Ovary (tissue), 10 donors: ENCODE measurements at places on chromosomes 2 and 18. TPM values are rescaled to one million over a fixed set of nuclear protein-coding genes. Genes with fewer than 3 reads are reported as not detected.

GRCh38 chr2:239162976-239163687, 237.7 kb downstream of the HDAC4 start:
- H3K27me3 ChIP-seq = no peaks in the 10 kb centered on the region
- no peak overlapping the region for H3K27ac ChIP-seq
- DNase-seq = peak; percentile 30
- no peak overlapping the region for H3K4me3 ChIP-seq

GRCh38 chr2:9656270-9656766, 25.5 kb upstream of the YWHAQ start:
- H3K27ac ChIP-seq = no peak overlapping the region
- H3K36me3 ChIP-seq = no peaks in the 10 kb centered on the region
- H3K27me3 ChIP-seq = no peaks in the 10 kb centered on the region

- H3K27me3 ChIP-seq = no peaks in the 10 kb centered on the region
- no peak overlapping the region for H3K4me3 ChIP-seq
- no peak for DNase-seq
- no peaks in the 10 kb centered on the region for H3K36me3 ChIP-seq
- no peak overlapping the region for H3K27ac ChIP-seq
Observed at GRCh38 chr18:35861367-35862118, 110.9 kb upstream of the RMP24 start.

CTLA4 gene
- not detected for total RNA-seq

MC2R gene
- total RNA-seq = not detected

GRCh38 chr2:232977438-232977971, 35.6 kb downstream of the NGEF start:
- H3K27ac ChIP-seq = no peak overlapping the region
- H3K27me3 ChIP-seq = no peaks in the 10 kb centered on the region
- no peaks in the 10 kb centered on the region for H3K4me1 ChIP-seq
- H3K4me3 ChIP-seq = no peak overlapping the region

DNA sequence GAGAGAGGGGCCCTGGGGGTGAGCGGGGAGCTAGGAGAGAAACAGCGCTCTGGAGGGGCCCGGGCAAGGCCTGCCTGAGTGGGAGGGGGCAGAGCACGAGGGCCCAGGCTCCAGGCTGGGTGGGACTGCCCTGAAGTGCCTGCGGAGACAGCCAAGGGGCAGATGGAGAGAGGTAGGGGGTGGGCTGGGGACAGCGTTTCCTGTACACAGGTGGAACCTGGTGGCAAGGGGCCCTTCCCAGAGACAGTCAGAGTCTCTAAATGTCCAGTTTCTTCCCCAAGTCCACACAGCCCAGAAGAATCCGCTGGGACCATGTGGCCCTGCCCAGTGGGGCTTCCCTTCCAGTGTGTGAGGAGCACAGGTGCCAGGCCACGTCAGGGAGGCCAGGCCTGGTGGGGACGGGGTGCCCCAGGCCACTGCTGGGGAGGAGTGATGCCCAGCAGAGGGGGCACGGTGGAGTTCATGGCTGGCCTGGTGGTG, 1.7 kb upstream of the GPR35 start:
- H3K27ac ChIP-seq = no peak overlapping the region
- no peaks in the 10 kb centered on the region for H3K27me3 ChIP-seq
- H3K4me1 ChIP-seq = no peaks in the 10 kb centered on the region
- H3K36me3 ChIP-seq = no peaks in the 10 kb centered on the region
- DNase-seq = no peak

ATP6V1C2 gene
- total RNA-seq = not detected

SLC9A4 gene
- 0.11 TPM for total RNA-seq

CD207 gene
- total RNA-seq = 0.13 TPM

DNA sequence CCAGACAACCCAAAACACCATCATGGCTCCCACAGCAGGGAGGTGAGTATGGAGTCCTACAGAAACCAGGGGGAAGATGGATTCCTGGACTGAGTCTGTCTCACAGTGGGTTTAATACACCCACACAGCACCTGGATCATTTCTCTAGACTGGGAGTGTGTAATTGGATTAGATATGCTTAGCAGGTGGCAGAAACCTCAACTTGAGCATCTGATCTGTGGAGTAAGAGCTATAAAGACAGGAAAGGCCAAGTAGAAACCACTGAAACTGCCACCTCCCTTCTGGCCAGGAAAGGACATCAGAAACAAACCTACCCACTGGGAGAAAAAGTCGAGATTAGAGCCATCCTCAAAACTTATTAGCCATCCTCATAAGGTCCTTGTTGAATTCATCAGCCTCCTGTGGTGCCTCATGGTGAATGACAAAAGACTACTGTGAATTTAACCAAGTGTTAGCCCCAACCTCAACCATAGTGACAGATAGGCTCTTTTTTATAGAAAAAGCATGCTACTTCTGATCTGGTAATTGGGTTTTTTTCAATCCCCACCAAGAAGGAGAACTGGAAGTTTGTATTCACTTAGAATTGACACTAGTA, 28.1 kb upstream of the CHST9 start:
- no peak for DNase-seq
- no peaks in the 10 kb centered on the region for H3K27me3 ChIP-seq
- H3K4me3 ChIP-seq = no peak overlapping the region
- H3K4me1 ChIP-seq = no peaks in the 10 kb centered on the region
- no peaks in the 10 kb centered on the region for H3K36me3 ChIP-seq

- no peak for DNase-seq
- H3K36me3 ChIP-seq = no peaks in the 10 kb centered on the region
- H3K27ac ChIP-seq = no peak overlapping the region
- H3K4me1 ChIP-seq = no peaks in the 10 kb centered on the region
Observed at GRCh38 chr2:50476174-50476573, 555.8 kb downstream of the NRXN1 start.

TYW5 gene
- total RNA-seq = 6.5 TPM

GRCh38 chr2:72103161-72103560, 44.5 kb downstream of the CYP26B1 start:
- no peak overlapping the region for H3K4me3 ChIP-seq
- no peaks in the 10 kb centered on the region for H3K4me1 ChIP-seq
- H3K27ac ChIP-seq = no peak overlapping the region
- DNase-seq = no peak
- H3K27me3 ChIP-seq = no peaks in the 10 kb centered on the region

GRCh38 chr2:26279886-26280285, 35.1 kb downstream of the HADHB start:
- no peaks in the 10 kb centered on the region for H3K27me3 ChIP-seq
- H3K4me1 ChIP-seq = no peaks in the 10 kb centered on the region
- H3K27ac ChIP-seq = no peak overlapping the region
- H3K4me3 ChIP-seq = no peak overlapping the region

SCYGR4 gene
- total RNA-seq = not detected

- no peak overlapping the region for H3K27ac ChIP-seq
- no peak for DNase-seq
- no peaks in the 10 kb centered on the region for H3K4me1 ChIP-seq
- H3K27me3 ChIP-seq = no peaks in the 10 kb centered on the region
- H3K36me3 ChIP-seq = no peaks in the 10 kb centered on the region
- H3K4me3 ChIP-seq = no peak overlapping the region
Observed at GRCh38 chr18:6057604-6058003, 162.3 kb upstream of the TMEM200C start.

TUBA3D gene
- 0.67 TPM for total RNA-seq

ZNF892 gene
- total RNA-seq = 5.8 TPM
